ENCODE measurements at places on chromosomes 5 and 9.

- no peak for DNase-seq
These were observed 96.0 kb downstream of the HINT1 start for GRCh38 chr5:131068893-131069643.

GRCh38 chr5:133041157-133041784 is 10.5 kb upstream of the HSPA4 start:
- no peak for DNase-seq

DNA sequence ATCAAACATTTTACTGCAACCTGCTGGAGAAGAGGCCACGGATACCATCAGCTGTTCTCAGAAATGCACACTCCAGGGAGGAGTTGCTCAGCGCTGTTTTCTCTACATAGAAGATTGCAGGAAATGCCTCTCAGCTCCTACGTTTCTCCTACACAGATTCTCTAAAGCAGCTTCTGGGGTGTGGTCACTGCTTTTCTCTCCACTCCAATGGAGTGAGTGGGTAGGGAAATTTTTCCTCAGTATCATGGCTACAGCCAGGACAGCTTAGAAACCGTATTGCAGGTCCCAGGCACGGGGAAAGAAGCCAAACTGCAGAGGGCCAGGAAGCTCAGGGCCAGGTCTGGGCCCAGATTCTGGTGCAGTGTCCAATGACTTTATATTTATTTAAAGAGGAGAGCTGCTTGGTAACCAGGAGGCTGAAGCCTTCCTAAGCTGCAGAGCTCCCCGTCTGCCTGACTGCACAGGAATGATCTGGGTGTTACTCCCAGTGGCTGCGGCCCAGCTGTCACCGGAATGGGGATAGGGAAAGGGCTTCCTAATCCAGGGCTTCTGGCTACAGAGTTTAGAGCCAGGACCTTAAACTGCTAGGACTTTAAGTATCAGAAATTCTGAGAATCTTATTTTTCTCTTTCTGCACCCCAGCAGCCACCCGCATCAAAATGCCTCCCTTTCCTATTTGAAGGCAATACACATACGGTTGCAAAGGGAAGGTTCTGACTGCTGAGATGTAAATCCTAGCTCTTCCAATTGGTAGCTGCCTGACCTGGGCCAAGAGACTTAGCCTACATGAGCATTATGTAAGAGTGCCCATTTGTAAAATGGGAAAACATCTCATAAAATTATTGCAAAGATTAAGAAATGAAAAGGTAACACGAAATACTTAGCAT is 1.4 kb upstream of the SPTAN1 start:
- no peak for DNase-seq

- no peak for DNase-seq
These were observed 295.4 kb upstream of the HAPLN1 start for GRCh38 chr5:84016085-84016484.

- DNase-seq = no peak
These were observed 29.5 kb downstream of the MAMDC2 start for GRCh38 chr9:70073193-70073592.

DNA sequence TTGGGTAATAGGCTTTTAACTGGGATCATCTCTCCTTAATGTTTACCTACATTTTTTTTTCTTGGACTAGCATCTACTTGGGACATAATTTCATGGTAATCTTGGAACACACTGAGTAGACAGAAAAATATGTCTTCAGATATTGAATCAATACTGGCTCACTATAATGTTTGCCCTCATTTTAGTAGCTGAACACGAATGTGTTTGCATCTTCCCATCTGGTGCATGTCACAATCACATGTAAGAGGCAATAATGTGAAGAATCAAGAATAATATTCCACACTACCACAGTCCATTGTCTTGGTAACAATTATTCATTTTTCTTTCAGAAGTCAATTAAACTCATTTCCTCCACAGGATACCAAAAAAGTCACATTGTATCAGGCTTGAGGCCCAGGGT is 382.7 kb upstream of the CDH10 start:
- DNase-seq = no peak

DNA sequence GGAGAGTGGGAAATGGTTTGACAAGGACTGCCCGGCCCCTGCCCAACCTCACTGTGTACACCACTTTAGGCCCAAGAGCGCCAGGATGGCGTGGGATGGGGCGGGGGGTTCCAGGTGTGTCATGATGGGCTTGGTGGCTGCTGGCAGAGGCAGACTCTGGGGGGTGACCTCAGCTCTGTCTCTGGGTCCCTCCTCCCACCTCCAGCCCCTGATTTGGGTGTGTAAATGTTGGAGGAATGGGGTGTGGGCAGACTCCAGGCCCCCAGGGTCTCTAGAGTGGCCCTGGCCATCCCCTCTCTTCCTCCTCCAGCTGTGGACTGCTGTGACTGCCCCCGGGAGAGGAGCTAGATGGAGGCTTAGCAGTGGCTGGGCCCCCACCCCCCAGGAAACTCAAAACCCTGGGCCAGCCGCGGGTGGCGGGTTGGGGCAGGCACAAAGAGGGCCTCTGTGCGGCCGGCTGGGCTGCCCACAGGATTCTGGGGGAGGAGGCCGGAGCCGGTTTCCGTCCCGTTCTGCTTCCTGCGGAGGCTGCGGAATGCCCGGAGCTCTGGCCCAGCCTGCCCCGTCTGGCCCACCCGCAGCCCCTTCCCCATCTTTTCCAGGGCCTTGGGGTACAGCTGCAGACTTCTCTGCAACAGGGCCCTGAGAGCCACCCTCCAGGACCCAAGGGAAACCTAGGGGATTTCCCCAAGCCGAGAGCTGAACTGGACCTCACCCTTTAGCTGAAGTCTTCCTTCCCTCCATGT is 23.1 kb downstream of the CXXC5 start:
- DNase-seq = no peak

GRCh38 chr9:79208791-79209396 is 362.9 kb upstream of the TLE4 start:
- DNase-seq = no peak

- DNase-seq = no peak
These were observed 45.9 kb downstream of the EHMT1 start for GRCh38 chr9:137664676-137665075.

DNA sequence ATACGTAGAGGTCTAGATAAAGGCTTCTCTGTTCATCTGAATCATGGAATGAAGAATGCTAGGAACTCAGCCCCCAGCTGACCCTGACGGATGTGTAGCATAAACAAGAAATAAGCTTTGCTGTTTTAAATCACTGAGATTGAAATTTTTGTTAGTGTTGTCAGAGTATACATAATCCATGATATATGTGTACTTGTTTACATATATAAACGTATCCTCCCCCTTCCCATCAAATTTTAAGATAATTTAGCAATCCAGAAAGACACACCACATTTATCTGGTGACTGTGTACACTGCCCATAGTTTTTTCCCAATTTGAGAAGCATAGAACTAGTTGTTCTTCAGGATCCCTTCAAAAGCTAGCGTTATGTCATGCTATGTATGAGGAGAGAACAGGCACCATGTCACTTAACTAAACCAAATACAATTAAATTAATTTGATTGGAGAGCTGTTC is 80.8 kb upstream of the OSMR start:
- DNase-seq = no peak

DNA sequence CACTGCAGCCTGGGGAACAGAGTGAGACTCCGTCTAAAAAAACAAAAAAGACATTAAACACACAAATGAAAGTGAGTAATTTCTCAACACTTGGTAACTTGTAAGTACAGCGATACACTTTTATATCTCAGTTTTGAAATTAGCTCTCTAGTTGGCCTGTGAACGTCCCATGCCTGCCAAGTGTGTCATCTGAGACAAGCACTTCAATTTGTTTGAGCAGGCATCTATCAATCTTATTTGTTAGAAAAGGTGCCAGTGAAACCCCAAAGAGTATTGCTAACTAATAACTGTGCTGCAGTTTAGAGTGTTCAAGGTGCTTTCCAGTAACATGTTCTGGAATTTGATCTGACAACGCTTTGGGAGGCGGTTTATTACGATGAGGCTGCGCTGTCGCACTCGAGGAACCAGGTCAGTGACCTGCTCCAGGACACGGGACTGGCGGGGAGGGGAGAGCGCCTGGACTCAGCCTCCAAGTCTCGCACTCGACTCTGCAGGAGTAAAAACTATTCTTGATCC is 1.1 kb upstream of the SPIN1 start:
- DNase-seq = no peak

- DNase-seq = no peak
These were observed 145.1 kb upstream of the PANK3 start for GRCh38 chr5:168724227-168724626.

DNA sequence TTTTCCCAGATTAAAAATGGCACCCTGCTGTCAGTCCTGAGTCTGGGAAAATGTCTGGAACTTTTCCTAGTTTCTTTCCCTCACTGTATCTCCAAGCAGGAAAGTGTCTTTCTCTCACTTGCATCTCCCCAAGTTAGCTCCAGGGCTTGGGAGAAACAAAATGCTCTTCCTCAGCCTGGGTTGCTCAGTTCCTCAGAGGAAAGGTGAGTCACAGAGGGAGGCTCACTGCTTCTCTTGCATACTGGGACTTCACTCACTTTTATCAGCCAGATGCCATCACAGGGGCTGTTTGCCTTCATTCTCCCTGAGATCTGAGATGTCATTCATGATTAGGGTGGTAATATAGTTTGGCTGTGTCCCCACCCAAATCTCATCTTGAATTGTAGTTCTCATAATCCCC is 519.9 kb downstream of the SEMA5A start:
- no peak for DNase-seq

DNA sequence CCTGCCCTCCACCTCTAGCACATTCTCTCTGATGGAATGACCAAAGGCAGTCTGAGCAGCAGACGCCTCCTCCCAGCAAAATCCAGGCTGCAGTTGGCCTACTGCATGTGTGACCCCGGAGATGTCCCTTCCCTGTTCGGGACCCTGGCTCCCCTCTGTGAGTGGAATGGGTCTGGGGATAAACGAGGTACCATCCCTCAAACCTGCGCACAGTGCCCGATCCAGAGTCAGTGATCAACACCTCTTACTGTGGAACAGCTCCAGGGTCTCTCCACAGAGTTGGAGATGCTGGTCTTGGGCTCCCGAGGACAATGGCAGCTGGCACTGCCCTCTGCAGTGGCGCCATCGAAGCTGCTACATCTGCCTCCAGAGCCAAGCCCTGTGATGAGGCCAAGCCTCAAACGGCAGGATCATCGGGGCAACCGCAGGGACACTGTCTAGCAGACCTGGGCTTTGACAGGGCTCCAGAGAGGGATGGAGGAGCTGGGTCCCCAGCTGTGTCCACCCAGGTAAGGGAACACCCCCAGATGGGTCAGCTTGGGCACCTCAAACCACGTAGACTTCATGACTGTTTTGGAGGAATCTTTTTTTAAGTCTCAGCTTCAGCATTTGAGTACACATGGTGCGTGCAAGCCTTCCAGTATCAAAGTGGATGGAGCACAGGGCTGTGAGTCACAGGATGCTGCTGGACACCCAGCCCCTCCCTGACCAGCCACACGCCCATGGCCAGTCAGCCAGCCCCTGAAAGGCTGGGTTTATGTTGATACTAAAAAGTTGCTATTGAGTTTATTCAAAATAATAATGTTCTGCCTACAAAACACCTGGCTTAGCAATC is 13.0 kb downstream of the MED10 start:
- no peak for DNase-seq

GRCh38 chr9:94676446-94677131 is 37.3 kb upstream of the FBP1 start:
- no peak for DNase-seq

DNA sequence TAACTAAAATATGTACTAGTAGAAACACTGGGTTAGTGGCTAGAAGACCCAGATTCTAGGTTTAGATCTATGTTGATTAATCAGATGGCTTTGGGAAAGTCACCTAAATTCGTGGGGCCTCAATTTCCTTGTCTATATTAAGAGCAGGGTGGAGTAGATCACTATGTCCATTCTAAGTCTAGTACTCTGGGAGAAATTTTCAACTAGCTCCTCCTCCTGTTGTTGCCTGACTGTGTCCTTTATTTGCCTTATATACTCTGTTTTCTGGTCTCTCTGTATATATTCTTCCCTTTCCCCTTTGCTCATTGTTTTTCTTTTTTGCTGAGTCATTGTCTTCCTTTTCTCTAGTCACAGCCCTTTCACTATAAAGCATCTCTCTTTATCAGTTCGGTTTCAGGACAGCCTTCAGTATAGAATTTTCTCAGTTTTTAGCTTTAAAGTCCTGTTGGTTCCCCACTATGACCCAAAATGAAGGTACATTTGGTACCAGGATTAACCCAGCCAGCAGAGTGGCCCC is 44.5 kb upstream of the CDH6 start:
- no peak for DNase-seq

DNA sequence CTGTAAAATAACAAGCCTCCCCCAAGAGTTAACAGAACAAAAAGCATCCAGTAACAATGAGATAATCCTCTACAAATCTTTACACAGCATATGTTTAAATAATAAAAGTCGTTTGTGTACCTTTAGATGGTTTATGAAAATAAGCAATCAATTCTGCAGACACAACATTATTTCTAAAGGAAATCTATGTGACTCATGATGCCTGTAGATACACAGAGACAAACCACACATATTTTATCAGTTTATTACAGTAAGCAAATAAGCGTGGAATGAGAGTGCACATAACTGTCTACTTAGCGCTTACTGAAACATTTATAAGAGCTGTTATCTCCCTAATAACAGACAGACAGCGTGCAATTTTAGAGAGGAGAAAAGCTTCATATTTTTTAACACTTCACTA is 243.6 kb downstream of the AP3B1 start:
- no peak for DNase-seq

DNA sequence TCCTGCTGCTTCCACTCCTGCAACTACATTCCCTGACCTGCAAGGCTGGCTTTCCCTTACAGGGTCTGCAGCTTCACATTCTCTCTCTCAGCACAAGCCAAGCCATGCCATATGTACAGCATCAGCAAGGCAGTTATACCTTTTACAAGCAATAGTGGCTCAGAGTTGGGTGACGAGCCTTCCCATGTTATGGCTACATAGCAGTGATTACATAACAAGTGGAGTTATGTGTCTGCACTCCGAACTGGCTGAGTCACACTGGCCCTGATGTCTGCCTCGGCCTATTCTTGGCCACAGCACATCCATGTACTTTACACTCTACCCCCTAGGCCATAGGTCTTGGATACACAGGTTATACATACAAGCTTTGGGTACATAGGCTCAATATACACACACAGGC is 52.0 kb upstream of the SNCAIP start:
- DNase-seq = no peak

Data from NCI-H187 (cell line).